ENCODE measurements at places on chromosomes 4 and X.

GRCh38 chrX:701673-702072, 71.1 kb downstream of the SHOX start:
- DNase-seq = no peak

DNA sequence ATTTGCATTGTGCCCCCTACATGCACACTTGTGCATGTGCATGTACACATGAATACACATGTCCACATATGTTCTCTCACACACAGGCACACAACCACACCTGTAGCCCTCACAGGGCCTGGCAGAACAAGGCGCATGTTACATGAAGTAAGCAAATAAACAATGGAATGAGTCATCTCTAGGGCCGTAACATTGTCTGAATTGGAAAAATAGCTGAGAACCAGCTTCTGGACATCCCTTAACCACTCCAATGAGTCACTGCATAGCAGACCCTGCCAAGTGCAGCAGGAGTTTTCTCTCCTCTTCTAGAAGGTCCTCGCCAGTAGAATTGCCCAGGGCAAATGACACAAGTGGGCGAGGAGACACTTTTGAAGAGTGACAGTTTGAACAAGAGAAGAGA, 66.1 kb downstream of the MAGEA10 start:
- DNase-seq = no peak

DNA sequence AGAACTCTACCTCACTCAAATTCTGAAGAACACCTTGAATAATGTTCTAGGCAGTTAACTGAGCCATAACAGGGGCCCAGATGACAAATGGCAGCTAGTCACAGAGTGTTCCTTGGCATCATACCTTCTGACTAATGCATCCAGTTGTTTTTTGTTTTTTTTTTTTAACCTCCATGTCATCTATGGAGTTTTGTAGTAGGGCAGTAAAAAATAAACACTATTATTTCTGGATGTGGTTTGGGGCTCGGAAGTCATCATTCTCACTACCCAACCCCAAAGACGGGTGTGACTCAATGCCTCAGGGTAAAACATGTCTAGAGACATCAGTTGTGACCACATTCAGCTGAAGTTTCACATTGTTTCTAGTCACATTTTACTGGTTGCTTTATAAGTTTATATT, 31.2 kb upstream of the MCF2 start:
- DNase-seq = no peak

DNA sequence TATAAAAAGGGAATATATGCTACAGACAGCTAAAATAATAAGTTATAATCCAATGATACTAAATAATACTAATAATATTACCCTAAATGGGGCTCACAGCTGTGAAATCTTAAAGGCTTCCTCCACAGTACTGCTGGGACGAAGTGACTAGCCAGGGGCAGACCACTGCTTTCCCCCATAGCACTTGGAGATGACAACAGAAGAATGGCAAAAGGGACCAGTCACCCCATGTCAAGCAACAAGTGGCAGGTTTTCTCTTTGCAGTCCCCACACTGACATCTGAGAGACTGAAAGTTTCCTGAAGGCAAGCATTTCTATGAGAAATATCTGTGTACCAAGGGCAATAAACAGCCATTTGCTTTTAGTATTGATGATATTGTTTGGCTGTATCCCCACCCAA, 173.5 kb upstream of the GPC4 start:
- no peak for DNase-seq

- peak; percentile 69 for DNase-seq
These were observed at the start of gene SMAD1 for GRCh38 chr4:145481164-145481941. SMAD1 (plus strand) TSS chr4:145481853; CDS start chr4:145514614, 32,761 bp downstream.

GRCh38 chr4:129282293-129282692, 186.3 kb downstream of the C4orf33 start:
- DNase-seq = no peak

DNA sequence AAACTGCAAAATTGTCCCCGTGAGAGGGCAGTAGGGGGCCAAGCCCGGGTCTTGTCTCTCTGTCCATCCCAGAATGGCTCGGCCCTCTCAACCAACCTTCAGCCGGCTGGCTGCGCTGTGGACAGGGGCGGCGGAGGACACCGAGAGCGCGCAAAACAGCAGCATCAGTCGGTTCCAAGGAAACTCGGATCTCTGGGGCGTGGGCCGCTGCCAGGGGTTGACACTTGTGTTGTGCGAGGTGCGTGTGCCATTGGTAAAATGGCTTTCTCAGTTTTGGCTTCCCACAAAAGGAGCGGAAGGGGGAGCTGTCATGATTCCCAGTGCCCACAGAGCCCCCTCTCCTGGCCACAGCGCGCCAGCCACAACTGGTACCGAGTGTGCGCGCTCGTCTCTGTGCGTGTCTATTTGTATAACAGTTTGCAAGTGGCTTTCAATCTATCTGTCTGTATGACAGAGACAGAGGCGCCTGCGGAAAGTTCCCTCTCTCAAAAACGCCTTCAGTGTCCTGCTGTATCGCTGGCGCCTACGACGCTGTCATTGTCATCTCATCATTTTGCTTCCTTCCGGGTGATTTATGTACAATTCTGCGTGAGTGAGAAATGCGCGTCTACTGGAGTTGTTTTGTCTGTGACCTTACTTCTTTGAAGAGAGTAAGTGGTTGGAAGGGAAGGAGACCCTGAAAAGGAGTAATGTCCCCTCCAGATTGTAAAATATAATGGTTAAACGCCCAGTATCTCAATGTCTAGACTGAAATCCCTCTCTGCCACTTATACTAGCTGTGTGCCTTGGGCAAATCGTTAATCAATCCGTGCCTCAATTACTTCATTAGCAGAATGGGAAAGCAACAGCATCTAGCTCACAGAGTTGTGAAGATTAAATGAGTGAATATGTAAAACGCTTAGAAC, 1.8 kb downstream of the DKK2 start:
- peak; percentile 18 for DNase-seq

- no peak for DNase-seq
These were observed 100.3 kb downstream of the CDS1 start for GRCh38 chr4:84683064-84683850.

GRCh38 chr4:20256381-20256881, 4.7 kb downstream of the SLIT2 start:
- no peak for DNase-seq

DNA sequence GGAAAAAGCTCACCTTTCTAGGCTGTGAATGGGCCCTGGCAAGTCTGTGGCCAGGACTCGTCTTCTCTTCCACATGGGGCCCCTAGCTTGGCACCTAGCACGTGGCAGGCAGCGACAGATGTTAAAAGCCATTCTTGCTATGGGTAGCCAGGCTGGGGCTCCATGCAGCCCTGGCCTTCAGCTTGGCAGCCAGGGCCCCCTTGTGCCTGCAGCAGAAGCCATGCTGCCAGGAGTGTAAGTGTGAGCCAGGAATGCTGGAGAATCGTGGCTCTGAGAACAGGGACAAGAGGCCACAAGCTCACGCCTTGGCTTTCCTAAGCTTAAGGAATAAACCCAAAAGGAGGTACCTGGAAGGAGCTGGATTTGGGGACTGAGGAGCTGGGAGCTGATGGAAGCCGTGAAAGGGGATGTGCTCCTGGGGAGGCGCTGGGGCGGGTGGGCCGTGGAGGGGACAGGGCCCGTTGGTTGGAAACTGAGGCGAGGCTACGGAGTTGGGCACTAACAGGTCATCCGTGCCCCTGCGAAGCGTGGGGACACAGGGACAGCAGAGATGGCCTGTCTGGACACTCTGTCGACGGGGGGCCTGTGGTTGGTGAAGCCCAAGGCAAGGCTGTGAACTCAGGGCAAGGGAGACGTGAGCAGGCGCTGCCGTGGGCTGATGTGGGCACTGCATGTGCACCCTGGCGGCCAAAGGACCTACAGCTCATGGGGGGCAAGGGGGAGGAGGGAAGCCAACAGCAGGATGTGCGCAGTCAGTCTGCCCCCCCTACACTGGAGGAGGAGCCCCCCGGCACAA, 895 bp upstream of the OPN1LW start:
- DNase-seq = no peak

DNA sequence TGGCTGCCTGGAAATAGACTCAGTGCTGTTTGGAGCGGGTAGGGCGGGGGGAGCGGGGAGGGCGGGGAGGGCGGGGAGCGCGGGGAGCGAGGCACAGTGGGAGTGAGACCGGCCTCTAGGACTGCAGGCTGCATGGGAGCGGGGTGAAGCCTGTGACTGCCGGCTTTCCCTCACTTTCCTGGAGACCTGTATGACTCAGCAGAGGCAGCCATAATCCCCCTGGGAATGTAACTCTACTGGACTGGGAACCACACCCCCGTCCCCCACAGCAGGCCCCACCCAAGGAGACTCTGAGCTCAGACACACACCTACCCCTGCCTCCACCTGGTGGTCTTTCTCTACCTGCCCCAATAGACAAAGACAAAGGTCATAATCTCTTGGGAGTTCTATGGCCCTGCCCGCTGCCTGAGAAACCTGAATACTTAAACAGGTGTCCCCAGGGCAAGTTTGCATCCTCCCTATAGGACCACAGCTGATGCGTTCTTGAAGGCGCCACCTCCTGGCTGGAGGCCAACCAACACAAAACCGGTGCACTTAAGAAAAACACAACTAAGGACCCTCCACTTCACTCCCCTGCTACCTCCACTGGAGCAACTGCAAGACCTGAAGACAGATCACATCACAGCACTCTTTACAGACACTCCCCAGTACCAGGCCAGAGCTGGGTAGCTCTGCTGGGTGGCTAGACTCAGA, 18.0 kb downstream of the HDAC8 start:
- no peak for DNase-seq

GRCh38 chr4:140666889-140667614, 89.1 kb downstream of the TBC1D9 start:
- no peak for DNase-seq

DNA sequence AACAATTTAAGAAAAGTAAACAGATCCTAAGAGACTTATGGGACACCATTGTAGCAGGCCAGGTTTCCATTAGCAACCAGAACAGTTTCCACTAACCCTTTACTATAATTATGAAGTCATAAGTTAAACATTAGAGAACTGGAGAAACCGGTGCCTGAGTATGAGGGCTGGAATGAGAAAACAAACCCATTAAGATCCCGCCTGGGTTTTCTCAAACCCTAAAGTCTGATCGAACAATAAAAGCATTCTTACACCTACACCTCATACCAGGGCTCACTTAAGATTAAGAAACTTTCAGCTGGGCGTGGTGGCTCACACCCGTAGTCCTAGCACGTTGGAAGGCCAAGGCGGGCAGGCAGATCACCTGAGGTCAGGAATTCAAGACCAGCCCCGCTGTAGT, 13.7 kb upstream of the DHX15 start:
- DNase-seq = no peak

DNA sequence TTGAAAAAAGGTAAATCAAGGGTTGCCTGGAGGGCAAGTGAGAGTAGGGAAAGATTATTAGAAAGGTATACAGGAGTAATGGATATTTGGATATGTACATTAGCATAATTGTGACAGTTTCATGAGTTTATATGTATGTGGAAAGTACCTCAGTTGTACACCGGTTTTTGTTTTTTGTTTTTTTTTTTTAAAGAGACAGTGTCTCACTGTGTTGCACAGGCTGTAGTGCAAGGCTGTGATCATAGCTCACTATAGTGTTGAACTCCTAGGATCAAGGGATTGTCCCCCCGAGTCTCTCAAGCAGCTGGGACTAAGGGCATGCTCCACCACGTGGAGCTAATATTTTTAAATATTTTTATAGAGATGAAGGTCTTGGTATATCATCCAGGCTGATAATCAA, 15.3 kb upstream of the HPGD start:
- DNase-seq = no peak

GRCh38 chr4:141417387-141417786, 196.7 kb downstream of the ZNF330 start:
- DNase-seq = no peak

DNA sequence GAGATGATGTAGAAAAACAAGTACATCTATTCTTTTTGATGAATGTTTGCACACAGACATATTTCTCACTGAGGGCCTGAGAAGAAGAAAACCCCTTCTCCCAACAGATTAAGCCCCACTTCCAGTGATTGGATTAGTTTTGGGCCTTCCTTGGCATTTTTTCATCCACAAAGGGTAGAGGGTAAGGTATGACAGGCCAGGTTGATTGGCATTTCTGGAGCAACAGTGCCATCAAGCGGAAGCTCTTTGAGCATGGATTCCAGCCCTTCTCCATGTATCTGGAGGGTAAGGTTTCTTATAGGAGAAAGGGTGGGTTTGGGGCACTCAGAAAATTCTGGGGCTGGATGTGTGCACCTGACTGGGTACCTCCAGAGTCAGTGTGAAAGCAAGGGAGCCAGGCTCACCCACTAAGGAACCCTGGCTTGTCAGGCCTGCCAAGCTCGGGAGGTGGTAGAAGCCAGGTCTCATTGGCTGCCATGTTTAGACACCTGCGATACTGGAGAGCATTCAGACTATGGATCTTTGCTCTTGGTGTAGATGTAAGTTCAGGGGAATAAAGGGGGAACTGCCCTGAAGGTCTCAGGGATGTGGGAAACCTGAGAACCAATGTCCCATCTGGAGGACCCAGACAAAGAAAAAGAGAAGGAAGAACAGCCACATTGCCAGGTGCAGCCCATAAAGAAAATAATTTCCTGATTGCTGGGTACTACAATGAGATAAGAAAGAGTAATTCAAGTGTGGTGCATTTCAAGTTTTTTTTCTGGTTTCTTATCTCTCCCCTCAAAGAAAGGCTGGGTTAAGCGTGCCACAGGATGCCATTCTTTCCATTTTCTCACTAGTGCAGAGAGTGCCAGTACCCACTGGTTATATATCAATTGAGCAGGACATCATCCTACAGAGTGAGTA, 222.3 kb upstream of the AGTR2 start:
- no peak for DNase-seq

GRCh38 chr4:41541687-41542094, 3.7 kb downstream of the LIMCH1 start:
- DNase-seq = no peak

DNA sequence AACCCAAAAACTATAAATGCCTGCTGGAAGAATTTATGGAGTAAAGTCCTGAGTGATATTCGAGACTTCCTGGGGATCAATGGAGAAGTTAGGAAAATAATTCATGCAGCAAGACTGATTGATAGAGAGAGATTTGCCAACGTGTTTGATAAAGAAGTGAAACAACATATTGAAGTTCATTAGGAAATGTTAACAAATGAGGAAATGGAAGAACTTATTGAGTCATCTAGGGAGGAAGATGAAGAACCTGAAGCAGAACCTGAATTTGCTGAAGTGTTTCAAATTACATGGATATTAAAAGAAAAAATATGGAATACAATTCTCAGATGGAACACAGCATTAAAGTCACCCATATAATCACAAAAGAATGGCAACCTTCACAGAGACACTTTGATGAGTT, 39.0 kb downstream of the DDX60 start:
- no peak for DNase-seq

GRCh38 chrX:15165832-15166231, 104.1 kb downstream of the ASB9 start:
- no peak for DNase-seq

DNA sequence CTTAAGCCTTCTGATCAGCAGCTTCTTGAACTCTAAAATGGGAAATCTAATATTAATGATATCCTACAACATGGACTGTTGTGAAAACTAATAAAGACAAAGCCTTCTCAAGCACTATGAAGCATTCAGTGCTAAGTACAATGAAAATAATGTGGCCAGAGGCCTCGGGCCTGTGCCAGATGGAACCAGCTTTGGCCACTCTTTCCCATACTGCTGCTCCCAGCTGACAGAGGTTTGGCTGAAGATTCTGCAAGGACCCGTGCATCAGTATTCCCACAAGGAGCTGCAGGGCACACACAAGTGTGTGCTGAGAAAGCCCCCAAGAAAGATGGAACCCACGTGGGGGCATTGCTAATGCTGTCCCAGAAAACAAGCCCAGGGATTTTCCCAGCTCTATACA, 60.5 kb upstream of the RPL34 start:
- no peak for DNase-seq
